ENCODE measurements at places on chromosomes 7 and 10. TPM values are rescaled to one million over a fixed set of nuclear protein-coding genes. Genes with fewer than 3 reads are reported as not detected.

The MEOX2 gene
- polyA plus RNA-seq: 11.6 TPM

The MBL2 gene
- not detected for polyA plus RNA-seq

The AGBL3 gene
- polyA plus RNA-seq: 0.97 TPM

The C10orf95 gene
- polyA plus RNA-seq: not detected

The AQP1 gene
- 10.5 TPM for polyA plus RNA-seq

The SPDYE6 gene
- polyA plus RNA-seq: not detected

The GTF2IRD2 gene
- polyA plus RNA-seq: 4.1 TPM

The CALML3 gene
- not detected for polyA plus RNA-seq

The CH25H gene
- 0.29 TPM for polyA plus RNA-seq

The GNGT1 gene
- not detected for polyA plus RNA-seq

The MRC1 gene
- polyA plus RNA-seq: 0.03 TPM

The RPEL1 gene
- 0.11 TPM for polyA plus RNA-seq

The WASHC2A gene
- 15.1 TPM for polyA plus RNA-seq

The KNDC1 gene
- not detected for polyA plus RNA-seq

Measured in endothelial cell of umbilical vein (primary cell).